ENCODE measurements at places on chromosomes 2 and 18.

DNA sequence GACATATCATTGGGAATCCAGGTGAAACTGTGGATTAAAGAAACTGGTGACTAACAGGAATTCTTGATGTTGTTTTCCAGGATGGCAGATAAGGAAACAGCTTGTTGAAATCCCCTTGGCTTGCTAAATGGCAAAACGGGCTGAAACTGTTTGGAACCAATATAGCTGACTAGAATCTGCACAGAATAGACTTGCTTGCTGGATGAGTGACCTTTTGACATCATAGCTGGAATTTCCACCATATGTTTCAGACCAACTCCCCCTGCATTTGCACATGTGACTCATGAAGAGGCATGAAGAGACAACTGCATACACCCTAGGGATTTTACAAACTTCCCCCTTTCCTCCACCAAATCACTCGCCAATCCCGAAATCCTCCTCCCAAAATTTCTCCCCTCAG is 87.7 kb upstream of the LYPD1 start:
- DNase-seq, result no peak

- no peak for DNase-seq
Observed at GRCh38 chr2:120853306-120854013, 117.8 kb downstream of the GLI2 start.

GRCh38 chr2:120612931-120613330 is 122.7 kb upstream of the GLI2 start:
- DNase-seq, result no peak

GRCh38 chr2:219944866-219945265 is 317.4 kb downstream of the SLC4A3 start:
- no peak for DNase-seq

DNA sequence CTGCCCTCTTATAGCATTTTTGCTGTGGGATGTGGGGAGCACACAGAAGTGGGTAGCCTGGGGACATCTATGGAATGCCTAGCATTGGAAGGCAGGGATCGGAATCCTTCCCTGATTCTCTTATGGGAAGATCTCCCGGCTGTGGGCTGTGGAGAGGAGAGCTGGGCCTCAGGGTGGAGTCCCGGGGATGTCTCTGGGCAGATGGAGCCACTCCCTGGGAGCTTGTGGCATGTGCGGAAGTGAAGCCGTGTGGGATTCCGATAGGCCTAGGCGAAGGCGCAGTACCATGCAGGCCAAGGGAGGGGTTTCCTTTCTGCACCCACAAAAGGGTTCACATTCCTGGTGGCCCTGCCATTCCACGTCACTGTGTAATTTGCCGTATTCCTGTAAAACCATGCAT is 87.9 kb downstream of the GLI2 start:
- DNase-seq, result no peak

- no peak for DNase-seq
Observed at GRCh38 chr2:18067588-18068384, 189.3 kb downstream of the KCNS3 start.

DNA sequence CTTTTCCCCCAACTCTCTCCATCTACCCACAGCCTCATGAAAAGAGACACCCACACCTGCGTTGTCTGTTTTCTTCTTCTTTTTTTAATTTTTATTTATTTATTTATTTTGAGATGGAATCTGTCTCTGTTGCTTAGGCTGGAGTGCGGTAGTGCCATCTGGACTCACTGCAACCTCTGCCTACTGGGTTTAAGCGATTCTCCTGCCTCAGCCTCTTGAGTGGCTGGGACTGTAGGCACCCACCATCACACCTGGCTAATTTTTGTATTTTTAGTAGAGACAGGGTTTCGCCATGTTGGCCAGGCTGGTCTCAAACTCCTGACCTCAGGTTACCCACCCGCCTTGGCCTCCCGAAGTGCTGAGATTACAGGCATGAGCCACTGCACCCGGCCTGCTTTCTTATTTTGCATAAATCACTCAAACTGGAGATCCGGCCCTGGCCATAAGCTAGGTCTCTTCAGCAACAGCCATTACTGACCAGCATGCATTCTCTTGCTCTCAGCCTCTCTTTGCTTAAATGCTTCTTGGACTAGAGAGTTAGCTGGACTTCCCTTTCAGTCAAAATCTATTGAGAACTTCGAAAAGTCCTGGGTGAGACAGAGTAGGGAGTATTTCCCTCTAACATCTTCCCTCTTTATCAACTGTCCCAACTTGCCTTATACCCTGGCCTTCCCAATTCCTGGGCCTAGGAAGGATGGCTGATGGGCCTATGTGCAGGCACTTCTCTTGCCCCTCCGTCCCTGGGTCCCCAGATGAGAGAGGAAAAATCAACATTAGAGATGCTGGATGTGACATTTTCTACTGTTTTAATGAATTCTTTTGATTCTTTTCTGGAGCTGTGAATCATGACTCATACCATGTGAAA is 27.3 kb downstream of the MYCN start:
- DNase-seq, result no peak

DNA sequence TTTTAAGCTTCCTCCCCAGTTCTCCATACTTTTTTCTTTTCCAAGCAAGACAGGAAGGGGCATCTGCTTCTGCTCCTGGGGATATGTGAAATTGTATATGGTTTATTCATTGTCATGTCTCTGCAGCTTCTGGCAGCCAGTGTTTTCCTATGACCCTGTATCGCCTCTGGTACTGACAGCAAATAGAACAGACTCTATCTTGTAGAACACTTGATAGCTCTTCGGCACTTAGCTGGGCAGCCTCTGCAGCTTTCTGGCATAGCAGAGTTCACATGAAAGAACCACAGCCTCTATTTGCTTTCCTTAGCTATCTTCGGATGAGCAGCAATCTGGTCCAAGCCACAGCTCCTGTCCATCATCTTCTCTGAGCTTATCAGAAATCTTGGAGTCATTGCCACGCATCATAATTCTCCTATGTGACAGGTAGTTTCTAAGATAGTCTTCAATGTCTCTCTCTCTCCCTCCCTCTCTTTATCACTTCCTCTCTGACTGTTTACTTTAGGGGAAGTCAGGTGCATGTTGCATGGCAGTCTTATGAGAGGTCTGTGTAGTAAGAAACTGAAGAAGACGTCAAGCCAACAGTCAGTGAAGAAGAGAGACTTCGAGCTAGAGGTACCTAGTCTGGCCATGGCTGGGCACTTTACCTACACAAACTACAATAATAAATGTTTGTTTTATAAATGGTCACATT is 627.7 kb upstream of the CDH2 start:
- no peak for DNase-seq

- no peak for DNase-seq
Observed at GRCh38 chr2:68091439-68092034, 28.7 kb upstream of the C1D start.

DNA sequence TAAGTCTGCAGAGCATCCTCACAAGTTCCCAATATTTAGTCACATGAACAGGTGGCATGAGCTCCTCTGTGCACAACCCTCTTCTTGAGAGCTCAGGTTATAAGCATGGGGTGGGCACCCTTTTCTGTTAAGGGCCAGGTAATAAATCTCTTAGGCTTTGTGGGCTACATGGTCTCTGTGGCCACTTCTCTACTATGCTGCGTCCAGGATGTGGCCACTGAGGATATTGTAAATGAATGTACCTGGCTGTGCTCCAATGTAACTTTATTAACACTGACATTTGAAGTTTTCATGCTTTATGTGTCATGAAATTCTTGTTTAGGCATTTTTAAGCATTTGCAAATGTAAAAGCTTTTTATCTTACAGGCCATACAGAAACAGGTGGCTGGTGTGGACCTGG is 116.8 kb upstream of the ST6GAL2 start:
- DNase-seq, result no peak

DNA sequence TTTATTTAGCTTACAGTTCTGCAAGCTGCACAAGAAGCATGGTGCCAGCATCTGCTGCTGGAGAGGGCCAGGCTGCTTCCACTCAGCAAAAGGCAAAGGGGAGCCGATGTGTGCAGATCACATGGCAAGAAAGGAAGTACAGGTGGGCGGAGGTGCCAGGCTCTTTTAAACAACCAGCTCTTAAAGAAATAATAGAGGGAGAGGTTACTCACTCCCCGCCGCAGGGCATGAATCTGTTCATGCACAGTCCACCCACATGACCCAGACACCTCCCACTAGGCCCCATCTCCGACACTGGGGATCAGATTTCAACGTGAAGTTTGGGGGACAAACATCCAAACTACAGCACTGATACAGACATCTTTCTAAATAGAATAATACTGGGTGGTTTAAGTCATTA is 105.8 kb downstream of the MTCL1 start:
- DNase-seq, result no peak

DNA sequence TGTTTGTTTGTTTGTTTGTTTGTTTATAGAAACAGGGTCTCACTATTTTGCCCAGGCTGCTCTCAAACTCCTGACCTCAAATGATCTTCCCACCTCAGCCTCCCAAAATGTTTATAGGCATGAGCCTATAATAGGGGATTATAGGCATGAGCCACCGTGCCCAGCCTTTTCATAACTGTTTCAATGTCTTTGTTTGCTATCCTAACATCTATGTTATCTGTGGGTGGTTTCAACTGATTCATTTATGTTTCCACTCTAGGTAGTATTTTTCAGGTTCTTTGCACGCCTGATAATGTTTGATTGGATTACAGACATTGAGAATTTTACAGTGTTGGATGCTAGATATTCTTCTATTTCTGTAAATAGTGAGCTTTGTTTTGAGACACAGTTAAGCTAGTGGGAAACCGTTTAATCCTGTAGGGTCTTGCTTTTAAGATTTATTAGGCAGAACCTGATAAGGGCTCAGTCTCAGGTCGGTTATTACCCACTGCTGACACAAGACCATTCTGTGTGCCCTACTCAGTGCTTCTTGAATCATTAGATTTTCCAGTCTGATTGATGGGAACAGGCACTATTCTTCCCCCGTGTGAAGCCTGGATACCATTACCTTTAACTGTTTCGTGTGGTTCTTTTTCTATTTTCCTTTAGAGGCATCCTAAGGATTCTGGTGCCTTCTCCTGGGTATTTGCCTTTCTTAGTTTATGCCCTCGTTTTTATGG is 76.5 kb upstream of the TMEM87B start:
- DNase-seq, result no peak

DNA sequence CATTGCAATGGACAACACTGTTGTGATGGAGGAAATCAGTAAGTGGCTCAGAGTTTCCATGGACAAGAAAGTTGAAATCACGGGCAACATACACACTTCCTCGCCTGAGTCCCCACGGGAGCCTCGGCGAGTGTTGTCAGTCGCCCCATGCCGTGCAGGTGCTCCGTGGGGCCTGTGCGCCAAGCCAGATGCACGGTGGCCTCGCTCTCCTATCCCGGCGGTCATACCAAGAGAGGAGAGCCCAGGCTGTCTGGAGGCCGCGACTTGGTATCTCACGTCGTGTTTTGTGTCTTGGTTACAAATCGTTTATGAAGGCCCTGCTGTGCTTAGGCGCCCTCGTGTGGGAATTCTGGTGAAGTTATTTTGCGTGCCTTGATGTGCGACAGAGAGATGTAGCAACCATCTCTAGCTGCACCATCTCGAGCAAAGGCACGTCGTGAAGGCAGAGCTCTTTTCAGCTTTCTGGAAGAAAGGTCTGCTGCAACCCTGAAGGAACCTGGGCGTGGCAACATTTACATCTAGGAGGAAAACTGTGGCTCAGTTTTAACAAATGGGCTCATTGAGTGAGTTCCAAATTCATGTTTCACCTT is 21.8 kb downstream of the ATG4B start:
- DNase-seq, result peak; percentile 43

DNA sequence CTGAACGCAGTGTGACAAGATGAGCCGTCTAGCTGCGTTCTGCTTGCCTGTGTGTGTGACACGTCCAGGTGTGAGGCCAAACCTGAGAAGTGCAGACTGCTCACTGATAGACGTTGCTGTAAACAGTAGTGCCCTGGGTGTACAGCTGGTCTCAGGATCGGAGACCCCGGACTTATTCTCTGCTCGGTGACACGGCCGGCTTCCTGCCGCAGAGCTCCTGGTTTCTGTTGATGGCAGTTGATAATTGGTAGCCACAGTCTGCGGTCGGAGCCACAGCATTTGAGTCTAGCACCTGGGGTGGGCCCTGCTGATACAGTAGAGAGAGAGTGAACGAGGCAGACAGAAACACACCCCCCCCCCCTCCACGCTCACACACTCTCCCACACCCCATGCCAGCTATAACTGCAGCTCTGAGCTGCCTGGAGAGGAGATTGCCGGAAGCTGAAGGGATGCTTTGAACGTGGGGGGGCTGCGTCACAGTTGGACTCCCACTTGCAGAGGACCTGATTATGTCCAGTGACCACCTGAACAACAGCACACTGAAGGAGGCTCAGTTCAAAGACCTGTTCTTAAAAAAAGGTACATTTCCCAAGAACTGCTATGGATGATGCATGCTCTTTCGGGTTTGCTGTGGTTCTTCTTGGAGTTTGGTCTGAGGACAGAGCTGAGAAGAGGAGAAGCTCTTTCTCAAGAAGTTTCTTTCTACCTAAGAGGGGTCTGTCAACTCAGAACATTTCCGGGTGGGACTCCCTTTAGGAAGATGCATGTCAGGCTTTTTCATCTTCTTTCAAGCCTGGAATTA is 114.0 kb downstream of the FAM210A start:
- DNase-seq, result peak; percentile 56

DNA sequence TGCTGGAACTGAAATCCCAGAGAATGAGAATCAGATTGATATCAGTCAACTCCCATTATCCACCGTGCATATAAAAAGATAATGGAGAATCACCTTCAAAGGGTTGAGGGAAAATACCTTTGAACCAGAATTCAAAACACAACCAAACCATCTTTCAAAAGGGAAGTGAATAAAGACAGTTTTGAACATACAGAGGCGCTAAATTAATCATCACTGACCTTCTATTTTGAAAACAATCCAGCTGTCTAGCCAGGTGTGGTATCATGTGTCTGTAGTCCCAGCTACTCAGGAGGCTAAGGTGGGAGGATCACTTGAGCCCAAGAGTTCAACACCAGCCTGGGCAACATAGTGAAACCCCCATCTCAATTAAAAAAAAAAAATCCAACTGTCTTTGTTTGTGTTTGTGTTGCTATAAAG is 63.6 kb downstream of the TRABD2A start:
- DNase-seq, result no peak

DNA sequence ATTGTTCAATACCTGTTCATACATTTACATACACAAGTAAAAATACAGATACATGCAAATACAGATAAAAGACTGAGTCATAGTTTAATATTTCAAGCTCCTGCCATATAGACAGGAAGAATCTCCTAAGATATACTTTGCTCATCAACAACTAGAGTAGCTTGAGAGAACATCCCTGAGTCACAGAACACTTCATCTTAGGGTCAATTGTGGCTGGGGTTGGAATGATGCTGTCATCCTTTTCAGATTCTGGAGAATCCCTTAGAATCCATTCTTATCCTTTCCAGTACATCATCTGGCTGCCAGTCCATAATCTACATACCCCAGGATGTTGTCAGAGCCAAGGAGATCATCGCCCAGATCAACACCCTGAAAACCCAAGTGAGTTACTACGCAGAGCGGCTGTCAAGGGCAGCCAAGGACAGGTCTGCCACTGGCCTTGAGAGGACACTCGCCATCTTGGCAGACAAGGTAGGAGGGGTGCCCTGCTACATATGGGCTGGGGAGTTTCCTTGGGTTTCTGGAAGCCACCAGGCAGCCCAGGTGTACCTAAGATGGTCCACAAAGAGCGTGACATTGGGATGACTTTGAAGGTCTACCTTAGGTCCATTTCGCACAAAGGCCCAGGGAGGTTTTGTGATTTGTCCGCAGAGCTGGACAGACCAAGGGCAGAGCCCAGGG is 55.7 kb downstream of the COA5 start:
- DNase-seq, result no peak
